ENCODE measurements at places on chromosomes 7 and 10. TPM values are rescaled to one million over a fixed set of nuclear protein-coding genes. Genes with fewer than 3 reads are reported as not detected.

ANKRD22 gene
- total RNA-seq = not detected

GIMAP8 gene
- not detected for total RNA-seq

DNA sequence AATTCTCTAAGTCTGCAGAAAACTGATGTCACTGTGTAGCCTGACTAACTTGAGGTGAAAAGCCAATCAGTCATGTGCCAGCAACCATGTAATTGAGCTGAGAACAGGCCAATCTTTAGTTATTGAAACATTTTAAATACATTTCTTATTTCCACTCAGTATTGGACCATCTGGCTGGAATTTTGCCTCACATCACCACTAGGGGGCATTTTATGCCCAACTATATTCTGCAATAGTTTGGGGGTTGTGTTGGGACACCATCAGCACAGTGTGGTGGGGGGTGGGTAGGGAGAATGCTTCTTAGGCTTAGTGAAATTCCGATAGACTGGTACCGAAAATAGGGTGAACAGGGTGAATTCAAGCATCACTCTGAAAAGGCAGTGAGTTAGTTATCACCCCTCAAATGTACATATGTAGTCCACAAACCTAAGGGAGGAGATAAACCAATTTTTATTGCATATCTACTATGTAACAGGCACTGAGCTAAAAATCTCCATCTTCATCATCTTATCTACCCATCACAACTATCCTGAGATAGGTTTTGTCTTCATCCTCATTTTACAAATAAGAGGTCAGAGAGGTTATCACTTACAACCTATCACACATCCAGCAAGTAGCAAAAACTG is 17.8 kb downstream of the NPSR1 start:
- no peaks in the 10 kb centered on the region for H3K36me3 ChIP-seq
- DNase-seq = peak; percentile 75
- peaks cover 3% of the 10 kb centered on the region for H3K4me1 ChIP-seq
- H3K27ac ChIP-seq = no peak overlapping the region
- H3K4me3 ChIP-seq = no peak overlapping the region
- no peaks in the 10 kb centered on the region for H3K27me3 ChIP-seq

- no peaks in the 10 kb centered on the region for H3K27me3 ChIP-seq
- no peak overlapping the region for H3K4me3 ChIP-seq
- H3K36me3 ChIP-seq = no peaks in the 10 kb centered on the region
- no peak for DNase-seq
- H3K27ac ChIP-seq = no peak overlapping the region
Measured at GRCh38 chr10:109926061-109926745, 2.9 kb upstream of the XPNPEP1 start.

DNA sequence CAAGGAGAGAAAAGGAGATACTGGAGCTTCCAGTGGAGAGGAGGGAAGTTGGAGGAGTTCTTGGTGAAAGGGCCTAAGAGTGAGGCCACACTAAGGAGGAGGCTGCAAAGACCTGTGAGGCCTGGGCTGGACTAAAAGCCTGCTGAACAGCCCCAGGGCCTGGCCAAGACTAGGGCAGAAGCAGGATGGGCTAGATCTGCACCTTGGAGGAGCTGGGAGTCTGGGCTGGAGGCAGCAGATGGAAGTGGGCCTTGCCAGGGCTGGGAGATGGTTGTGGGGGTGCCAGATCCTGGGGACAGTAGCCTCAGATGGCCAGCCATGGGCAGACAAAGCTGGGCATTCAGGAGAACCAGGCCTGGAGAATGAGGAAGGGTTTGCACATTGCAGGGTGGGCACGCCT is 6.5 kb upstream of the PURB start:
- DNase-seq = no peak
- H3K4me1 ChIP-seq = no peaks in the 10 kb centered on the region
- H3K27ac ChIP-seq = no peak overlapping the region
- no peaks in the 10 kb centered on the region for H3K36me3 ChIP-seq
- H3K27me3 ChIP-seq = no peaks in the 10 kb centered on the region

- no peaks in the 10 kb centered on the region for H3K4me1 ChIP-seq
- no peaks in the 10 kb centered on the region for H3K36me3 ChIP-seq
- H3K27ac ChIP-seq = no peak overlapping the region
- no peak overlapping the region for H3K4me3 ChIP-seq
Measured at GRCh38 chr10:26970667-26971066, 109.9 kb upstream of the ABI1 start.

GRCh38 chr7:7489546-7489945 is 46.1 kb downstream of the COL28A1 start:
- H3K36me3 ChIP-seq = no peaks in the 10 kb centered on the region
- H3K4me1 ChIP-seq = no peaks in the 10 kb centered on the region
- H3K27me3 ChIP-seq = no peaks in the 10 kb centered on the region
- no peak for DNase-seq
- no peak overlapping the region for H3K4me3 ChIP-seq
